ENCODE measurements at places on chromosomes 6 and 20.

DNA sequence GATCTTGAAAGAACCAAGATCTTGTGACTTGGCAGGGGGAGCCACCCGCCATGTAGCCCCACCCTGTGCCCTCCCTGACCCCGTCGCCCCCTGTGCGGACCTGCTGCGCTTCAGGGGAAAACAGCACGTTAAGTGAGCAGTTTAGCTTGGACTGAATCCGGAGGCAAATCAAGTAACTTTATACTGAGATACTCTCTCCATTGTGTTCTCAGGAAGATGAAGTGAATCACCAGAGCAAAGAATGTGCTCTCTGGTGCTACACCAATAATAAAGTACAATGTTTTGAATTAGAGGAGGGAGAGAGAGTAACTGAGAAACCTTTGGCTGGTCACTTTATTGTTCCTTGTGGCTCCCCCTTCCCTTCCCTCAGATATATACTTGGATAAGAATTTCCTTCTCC, 83.4 kb downstream of the TXNDC5 start:
- no peak for DNase-seq

- no peak for DNase-seq
Observed at GRCh38 chr6:108175176-108175591, 9.4 kb downstream of the NR2E1 start.

DNA sequence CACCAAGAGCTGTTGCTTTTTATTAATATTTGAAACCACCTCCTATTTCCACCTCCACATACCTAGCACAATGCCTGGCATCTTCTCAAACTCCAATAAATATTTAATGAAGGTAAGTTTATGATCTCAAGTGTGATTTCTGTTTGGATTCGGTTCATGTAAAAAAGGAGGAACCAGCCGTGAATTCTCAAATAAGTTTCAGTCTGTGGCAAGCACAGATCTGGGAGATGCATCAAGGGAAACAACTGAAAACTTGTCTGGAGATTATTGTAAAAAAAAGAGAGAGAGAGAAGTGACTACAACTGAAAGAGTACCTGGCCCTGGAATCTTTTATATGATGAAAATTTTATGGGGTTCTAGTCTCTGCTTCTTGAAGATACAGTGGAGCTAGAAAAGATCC, 52.8 kb upstream of the PNRC1 start:
- no peak for DNase-seq

DNA sequence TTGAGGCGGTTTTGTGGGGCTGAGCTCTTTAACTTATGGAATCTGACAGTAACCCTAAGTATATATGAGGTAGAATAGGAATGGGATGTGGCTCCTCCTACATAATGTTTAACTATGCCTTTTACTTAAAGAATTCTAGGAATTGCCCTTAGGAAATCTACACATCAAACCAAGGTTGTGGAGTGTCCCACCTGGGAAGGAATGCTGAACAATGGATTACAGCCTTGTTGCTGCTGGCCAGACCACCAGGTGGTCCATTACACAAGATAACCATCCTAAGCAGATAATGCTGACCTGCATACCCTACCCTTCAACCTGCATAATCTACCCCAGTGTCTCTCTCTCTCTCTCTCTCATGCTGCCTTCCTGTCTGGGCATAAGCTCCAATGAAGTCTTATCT, 35.0 kb upstream of the SLC22A16 start:
- DNase-seq: no peak

GRCh38 chr6:10655508-10656055, 38.8 kb downstream of the C6orf52 start:
- DNase-seq: no peak

DNA sequence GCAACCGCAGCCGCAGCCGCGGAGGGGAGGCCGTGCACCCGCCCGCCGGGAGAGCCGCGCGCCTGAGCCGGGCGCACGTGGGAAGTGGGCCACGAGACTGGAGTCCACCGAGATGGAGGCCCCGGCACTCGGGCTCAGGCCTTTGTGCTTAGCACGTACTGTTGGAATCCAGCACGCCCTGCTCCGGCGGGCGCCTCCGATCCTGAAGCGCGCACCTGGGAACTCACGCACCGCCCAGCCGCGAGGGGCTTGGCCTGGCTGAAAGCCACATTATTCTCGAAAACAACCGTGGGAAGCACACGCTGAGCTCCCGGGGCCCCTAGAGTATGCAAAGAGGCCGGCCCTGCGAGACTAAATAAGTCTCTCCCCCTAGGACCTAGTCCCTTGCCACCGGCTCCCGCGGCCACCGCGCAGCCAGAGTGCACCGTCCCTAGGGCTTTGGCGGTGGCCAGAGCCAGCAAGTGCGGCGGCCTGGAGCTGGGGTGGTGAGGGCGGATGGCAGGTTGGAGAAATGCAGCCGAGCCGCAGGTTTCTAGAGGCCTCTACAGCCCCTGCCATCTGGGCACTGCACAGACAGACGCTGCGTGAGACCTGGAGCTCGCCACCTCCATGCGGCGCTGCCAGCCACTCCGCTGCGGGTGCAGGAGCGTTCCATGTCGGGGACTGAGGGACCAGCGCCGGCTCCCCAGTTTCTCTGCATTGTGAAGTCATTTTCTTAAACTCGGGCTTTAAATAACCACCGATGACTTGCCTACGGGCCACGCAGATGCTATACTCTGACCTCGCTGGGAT, 42.0 kb upstream of the LY86 start:
- DNase-seq: no peak

DNA sequence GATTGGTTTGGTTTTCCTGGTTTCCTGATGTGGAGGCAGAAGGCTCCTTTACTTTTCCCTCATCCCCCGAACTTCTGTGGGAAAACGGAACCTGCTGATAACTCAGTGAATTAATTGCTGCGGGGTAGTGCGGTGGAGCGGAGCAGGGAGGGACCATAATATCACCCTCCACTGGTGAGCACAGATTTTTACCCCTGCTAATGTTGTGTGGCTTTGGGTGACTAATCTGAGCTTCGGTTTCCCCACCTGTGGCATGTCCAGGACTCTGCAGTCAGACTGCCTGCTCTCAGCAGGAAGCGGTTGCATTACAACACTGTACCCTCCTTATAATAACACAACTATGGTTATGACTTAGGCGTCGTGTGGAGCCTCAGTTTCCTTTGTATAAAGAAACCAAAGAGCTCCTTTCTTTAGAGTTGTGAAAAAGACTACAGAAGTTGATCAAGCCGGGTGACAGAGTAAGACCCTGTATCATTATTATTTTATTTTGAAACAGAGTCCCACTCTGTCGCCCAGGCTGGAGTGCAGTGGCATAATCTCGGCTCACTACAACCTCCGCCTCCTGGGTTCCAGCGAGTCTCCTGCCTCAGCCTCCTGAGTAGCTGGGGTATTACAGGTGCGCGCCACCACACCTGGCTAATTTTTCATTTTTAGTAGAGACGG, 2.2 kb upstream of the ID1 start:
- DNase-seq: peak; percentile 12

- no peak for DNase-seq
Observed at GRCh38 chr6:129184808-129185366, 301.9 kb downstream of the LAMA2 start.

GRCh38 chr6:40923326-40923725, 115.7 kb downstream of the UNC5CL start:
- no peak for DNase-seq

DNA sequence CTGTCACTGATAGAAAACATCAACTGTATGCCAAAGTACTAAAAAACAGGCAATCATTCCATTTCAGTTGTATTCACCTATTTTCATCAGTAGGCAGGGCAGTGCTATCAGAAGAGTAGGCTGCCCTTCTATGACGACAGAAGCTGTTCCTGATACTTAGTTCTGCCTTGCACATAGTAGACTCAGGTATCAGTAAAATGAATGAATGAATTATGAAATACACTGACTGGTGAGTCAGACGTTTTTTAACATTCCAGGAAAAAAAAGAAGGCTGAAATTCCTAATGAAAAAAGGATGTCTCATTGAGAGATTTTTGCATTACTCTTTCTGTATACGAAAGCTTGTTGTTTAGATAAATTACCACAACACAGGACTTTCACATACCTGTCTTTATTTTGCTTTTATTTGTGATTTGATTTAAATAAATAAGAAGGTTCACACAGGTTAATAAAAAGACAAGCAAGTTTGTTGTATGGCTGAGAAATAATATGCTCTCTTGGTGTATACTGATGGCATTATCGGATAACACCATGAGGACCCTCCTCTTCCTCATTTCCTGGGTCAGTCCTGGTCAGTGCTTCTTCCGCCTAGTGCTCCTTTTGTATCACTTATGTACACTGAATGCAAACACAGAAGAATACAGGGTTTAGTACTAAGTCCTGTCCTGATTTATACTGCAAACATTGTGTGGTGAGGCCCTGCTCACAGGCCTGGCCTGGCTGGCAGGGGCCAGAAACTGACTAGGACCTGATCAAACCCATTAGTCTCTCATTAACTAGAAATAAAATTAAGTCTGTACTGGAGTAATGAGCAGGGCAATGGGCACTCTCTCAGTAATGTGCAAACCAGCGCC, 39.4 kb upstream of the SPDEF start:
- no peak for DNase-seq

DNA sequence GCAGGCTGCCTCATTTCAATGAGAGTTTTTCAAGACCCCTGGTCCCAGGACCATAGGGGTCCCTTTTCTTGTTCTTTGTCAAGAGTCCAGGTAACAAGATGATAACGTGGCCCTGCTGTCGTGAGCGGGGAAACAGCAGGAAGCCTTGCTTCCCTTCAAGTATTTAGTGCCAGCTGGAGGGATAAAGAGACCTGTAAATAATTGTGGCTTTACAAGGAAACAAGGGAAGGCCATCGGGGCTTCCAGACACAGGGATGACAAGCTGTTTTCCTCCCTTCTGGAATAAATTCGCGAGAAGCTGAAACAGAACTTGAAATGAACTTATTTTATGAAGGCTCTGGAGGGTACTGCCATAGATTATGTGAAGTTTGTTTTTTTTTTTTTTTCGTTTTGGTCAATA, 163.2 kb downstream of the SYNDIG1 start:
- no peak for DNase-seq

DNA sequence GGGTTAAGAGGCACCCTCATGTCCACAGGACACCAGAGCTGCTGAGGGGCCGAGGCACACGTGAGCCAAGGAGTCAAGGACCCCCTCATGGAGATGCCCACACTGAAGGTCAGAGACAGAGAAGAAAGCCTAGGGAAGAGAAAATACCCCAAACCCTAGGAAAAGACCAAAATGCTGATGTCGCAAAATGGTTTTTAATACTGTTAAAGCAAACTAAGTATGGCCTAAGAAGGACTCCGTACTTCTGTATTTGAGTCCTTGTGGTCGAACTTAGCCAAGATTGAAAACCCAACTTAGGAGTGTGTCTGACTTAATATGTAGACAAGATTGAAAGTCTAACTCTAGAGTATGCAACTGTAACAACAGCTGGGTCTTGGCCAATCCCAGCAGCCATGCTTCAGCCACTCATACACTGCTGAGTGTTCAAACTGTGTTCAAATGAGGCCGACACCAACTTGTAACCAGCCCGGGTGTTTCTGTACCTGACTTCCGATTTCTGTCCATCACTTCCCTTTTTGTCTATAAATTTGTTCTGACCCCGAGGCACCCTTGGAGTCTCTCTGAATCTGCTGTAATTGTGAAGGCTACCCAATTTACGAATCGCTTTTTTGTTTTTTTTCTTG, 92.6 kb upstream of the AGPAT4 start:
- DNase-seq: no peak

GRCh38 chr6:110566346-110567125, 90.1 kb upstream of the SLC22A16 start:
- DNase-seq: no peak

DNA sequence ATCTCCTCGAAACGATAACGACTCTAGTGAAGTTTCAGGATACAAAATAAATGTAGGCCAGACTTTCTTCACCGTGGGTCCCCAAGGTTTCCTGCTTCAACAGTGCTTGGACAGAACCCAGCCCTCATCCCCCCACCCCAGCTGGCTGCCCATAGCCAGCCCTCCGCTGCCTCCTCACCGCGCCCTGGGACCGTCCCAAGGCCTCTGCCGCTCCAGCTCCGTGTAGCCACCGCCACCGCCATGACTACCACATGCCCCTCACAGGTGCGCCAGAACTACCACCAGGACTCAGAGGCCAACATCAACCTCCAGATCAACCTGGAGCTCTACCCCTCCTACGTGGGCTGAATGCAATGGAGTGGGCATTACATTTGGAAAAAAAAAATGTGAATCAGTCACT, 42.2 kb upstream of the KIAA1586 start:
- no peak for DNase-seq

- DNase-seq: no peak
Observed at GRCh38 chr6:128179876-128180438, 279.1 kb upstream of the THEMIS start.

DNA sequence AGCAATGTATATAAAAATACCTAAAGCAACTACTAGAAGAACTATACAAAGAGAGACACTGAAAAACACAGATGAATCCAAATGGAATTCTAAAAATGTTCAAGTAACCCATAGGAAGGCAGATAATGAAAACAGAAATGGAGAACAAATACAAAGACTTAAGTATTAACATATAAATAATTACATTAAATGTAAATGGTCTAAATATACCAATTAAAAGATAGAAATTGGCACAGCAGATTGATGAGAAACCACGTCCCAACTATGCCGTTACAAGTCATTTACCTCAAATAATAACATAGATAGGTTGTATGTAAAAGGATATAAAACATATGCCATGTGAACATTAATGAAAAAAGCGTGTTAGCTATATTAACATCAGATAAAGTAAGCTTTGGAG, 40.1 kb downstream of the CEP85L start:
- DNase-seq: no peak

DNA sequence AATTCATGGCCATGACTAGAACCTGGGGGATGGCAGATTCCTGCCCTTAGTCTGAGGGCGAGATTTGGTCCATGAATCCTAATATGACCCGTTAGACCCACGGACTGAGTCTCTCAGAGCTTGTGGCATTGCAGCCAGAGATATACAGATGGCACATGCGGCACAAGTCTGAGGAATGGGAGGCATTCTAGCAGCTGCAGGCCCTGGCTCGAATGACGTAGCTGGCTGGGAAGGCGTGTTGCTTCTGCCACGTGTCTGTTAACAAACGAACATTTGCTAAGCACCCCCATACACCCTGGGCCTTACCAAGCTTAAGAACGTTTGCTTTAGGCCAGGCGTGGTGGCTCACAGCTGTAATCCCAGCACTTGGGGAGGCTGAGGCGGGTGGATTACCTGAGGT, 68.0 kb downstream of the CD164 start:
- DNase-seq: no peak

GRCh38 chr6:147212622-147213021, 8.4 kb downstream of the STXBP5 start:
- DNase-seq: no peak

- DNase-seq: no peak
Observed at GRCh38 chr6:160349814-160350350, 1.7 kb downstream of the SLC22A3 start.

DNA sequence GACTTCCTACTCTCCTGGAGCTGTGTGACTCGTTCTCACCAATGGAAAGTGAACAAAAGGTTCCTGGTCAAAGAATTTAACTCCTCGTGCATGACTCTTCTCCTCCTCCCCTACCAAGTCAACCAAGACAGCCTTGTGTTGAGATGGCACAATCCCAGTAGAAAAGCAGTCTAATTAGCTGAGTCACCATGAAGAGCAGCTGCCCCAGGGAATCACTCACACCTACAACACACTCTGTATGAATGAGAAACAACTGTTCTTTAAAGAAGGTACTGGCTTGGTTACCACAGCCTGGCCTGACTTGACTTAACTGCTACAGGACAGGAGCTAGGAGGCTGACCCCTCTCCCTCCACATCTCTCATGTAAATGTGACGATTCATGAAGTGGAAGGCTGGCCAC, 2.9 kb upstream of the HLA-DOB start:
- no peak for DNase-seq
